AG09309 (cell line): ENCODE measurements at places on chromosomes 1 and 21.

GRCh38 chr1:81308191-81308590 lies 492.5 kb upstream of the ADGRL2 start:
- DNase-seq, result no peak

GRCh38 chr1:214317300-214317699 lies 36.3 kb downstream of the SMYD2 start:
- no peak for DNase-seq

DNA sequence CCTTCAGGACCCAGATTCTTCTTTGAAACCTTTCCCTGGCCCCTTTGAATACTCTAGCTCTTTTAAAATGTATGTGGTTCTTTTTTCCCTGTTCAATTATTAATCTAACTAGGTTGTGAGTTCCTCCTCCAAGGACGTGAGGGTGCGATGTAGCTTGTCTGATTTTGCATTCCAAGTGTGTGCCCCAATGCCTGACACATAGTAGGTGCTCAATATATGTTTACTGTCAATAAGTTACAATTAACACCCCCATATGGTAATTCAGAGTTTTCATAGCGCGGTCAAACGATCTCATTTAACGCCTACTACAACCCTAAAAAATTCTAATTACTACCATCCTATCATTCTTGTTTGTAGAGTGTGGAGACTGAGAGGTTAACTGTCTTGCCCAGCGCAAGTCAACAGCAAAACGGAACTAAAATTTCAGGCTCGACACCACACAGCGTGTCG lies 482 bp upstream of the MTR start:
- DNase-seq, result no peak

DNA sequence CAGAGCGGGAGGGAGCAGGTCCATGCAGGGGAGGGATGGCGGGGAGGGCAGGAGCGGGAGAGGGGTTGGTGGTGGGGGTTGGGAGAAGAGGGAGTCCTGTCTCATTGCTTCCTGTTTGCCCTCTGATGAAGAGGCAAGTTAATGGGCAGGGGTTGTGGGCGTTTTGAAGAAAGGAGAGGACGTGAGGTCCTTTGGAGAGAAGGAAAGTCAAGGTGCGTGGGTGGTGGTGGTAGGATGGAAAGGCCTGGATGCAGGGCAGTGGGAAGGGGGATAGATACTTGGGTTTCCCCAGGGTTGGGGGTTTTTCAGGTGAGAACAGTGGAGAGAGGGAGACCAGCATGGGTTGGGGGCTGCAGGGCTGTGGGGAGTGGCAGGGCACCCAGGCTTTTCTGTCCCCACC lies 17.2 kb downstream of the UBE2Q1 start:
- DNase-seq, result no peak

GRCh38 chr1:28521502-28522164 lies 15.8 kb downstream of the RCC1 start:
- DNase-seq, result no peak

DNA sequence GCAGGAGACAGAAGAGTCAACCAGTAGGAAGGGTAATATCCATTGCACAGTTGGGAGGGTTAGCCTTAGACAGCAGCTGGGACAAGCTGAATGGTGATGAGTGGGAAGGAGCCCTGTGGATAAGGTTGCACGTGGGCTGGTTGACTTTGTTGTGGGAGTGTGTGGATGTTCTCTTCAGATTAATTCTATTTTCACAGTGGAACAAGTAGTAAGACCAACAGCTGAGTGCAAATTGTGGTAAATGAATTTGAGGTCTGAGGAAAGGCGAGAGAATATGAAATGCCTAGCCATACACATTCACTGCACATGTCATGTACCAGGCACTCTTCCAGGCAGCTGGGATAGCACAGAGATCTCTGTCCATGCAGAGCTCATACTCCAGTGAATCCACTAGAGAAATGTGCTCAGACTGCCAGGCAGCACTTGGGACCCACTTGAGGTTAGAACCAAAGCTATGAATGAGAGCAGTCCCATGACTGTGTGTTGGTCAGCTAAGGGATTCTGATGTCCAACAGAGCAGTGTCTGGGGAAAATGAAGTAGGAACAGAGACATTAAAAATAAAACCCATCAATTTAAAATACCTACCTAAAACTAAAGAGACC lies 25.2 kb upstream of the VTCN1 start:
- DNase-seq, result no peak

DNA sequence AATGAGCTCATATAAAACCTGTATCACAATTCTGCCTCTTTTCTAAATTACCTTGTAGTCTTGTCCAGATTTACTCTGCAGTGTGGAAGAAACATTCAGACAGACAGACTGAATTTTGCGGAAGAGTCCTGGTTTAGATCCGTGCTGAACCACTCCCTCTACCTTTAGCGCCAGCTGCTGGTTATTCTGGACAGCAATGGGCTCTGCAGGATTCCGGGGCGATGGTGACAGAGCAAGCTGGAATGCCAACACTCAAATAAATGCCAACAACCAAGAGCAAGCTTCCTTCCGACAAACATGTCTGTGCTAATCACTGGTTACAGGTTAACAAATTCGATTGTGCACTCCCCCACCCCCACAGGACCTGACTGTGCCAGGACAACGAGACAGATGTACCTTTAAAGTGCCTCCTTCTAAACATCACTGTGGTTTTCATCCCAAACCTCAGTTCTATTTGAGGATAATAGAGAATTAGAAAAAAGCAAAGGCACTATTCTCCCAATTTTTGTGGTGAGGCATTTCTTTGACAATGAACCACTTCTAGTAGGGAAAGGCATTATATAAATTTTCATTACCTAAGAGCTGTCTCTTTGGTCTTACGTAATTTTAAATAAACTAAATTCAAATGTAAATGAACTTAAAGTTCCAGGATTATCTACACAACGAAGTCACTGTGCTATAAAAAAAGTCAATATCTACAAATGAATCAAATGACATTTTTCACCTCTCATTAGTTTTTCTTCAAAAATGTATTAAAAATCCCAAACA lies 90.4 kb downstream of the INTS7 start:
- DNase-seq, result no peak

DNA sequence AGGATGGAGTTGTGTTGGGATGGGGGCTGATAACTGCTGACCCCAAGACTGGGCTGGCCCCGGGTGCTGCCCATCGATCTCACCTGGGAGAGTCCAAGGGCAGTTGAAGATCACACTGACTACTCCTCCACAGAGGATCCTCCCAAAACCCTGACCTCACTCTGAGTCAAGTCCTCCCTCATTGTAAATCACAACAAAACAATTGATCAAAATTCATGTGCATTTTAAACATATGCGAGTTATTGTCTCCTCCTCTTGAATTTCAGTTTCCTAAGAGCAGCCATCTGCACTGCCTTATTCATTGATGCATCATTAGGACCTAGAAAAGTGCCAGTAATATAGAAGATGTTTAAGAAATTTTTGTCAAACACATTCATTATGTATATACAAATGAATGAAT lies 273.6 kb downstream of the C1orf94 start:
- DNase-seq, result no peak

- no peak for DNase-seq
Observed at GRCh38 chr21:45180246-45180599, 105.8 kb downstream of the ADARB1 start.

DNA sequence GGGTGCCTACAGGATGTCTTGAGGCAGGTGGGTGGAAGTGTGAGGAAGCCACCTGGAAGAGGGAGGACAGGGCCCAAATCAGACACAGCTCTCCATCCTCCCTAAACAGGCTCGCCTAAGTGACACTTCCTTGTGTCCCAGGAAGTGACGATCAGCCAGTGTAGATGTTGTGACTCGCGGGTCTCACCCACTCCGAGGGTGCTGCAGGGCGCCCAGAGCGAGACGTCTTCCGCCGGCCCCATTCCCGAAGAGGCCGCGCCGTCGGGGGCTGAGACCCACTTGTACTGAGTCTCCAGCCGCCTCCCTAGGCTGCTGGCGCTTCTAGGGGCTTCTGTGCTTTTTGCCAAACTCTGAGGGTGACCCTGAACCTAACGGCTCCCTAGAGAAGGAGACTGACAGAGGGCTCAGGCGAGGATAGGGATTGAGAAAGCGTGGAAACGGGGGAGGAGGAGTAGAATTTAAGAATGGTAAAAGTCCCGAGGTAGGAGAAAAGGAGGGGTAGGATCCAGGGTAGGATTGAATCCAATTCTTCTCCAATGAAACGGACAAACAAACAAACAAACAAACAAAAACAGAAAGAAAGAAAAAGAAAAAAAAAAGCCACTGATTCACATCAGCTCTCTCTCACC lies 543 bp upstream of the MARK1 start:
- DNase-seq, result no peak

GRCh38 chr1:165629848-165630628 lies 996 bp upstream of the MGST3 start:
- DNase-seq, result no peak

GRCh38 chr1:30748699-30749401 lies 8.7 kb downstream of the LAPTM5 start:
- no peak for DNase-seq

GRCh38 chr1:11571906-11572616 lies 82.2 kb downstream of the FBXO2 start:
- no peak for DNase-seq

DNA sequence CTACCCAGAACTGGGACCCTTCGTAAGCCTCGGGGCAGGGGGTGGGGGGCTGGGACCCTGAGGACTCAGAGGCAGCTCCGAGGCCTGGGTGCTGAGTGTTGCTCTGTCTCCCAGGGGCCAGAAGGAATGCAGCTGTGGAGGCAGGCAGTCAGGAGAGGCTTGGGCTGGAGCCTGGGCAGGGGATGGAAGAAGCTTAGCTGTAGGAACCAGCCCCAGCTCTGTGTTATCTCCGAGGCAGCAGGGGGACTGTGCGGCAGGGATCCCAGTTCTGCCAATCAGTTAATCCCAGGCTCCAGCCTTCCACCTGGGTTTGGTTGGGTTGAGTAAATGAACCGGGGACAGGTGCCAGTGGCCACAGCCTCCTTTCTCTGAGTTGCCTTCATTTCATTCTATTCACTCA lies 8.2 kb upstream of the GRIK3 start:
- DNase-seq, result no peak

DNA sequence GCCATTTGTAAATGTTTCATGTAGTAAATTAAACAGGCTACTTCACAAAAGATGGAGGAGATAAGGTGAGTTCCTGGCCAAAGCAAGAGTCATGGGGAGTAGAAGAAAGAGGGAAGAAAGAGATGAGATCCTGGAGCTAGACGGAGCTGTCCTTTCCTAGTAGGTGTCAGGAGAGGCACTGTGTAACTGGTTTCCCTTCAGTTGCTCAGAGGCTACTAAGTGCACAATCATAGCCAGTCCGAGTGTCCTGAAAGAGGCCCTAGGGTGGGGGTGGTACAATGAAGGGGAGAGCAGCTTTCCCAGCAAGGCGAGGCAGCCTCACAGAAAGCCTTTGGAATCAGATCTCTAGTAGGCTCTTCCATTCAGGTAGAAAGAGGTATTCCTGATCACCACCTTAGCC lies 390.9 kb downstream of the KCNH1 start:
- DNase-seq, result no peak

GRCh38 chr1:19980314-19980713 lies 896 bp upstream of the PLA2G2A start:
- no peak for DNase-seq

DNA sequence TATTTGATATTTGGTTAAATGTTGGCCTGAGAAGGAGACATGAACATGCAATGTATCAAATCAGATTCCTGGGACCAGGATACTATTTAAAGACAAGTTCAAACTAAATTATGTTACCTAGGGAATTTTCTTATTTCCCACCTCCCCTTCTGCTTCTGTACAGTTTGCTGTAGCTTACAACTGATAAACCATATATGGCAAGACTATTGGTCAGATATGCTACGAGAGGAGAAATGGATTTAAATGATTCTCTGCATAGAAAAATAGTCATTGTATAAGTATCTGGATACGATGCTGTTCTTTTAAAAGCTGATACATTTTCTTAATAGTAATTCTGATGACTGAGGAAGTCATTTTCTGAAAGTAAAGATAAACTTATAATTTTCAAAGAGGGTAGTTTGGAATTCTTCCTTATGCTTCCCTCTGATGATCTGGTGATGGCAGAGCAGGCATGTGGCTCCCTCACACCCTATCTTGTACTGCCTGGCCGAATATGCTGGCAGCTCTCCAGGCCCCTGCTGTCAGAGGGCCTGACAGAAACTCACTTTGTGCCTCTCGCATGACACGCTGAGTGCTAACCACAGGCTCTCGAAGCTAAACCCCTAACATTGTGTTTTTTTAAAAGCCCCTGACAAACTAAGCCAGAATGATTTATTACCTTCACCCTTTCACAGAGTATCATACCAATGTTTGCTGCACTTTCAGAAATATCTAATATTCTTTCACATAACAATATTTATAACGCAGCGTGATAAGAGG lies 19.4 kb downstream of the RRP15 start:
- DNase-seq, result no peak

GRCh38 chr1:93014168-93014567 lies 52.9 kb upstream of the DIPK1A start:
- DNase-seq, result no peak

- DNase-seq, result no peak
Observed at GRCh38 chr1:234325878-234326496, 47.3 kb upstream of the COA6 start.

GRCh38 chr1:201505503-201505890 lies 1.4 kb downstream of the CSRP1 start:
- no peak for DNase-seq

DNA sequence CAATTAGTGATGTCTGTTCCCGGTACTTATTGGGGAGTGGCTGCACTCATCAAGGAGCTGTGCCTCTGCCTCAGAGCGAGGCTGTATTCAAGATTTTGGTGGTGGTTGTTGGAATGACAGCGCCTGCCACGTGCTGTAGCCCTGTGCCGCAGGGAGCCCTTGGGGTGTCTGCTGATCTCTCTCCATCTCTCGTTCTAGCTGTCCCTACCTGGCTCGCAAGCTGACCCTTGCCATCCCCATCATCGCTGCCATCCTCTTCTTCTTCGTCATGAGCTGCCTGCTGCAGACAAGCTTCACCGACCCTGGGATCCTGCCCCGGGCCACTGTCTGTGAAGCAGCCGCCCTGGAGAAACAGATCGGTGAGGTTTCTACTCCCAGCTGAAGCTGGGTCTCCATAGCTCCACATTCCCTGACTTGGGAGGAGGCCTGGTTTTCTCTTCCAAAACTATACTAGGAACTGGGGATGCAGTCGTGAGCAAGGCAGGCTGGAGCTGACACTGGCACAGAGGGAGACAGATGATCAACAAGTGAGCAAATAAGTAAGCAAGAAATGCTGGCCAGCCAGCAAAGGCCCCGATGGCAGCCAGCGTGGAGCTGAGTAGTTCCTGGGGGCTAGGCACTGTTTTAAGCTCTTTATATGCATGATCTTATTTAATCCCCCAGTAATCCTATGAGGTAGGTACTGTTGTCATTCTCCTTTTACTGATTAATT lies 5.9 kb downstream of the ZDHHC18 start:
- DNase-seq, result no peak

GRCh38 chr1:197145446-197146024 lies 934 bp downstream of the ASPM start:
- no peak for DNase-seq

GRCh38 chr1:153527683-153528040 lies 8.1 kb downstream of the S100A6 start:
- no peak for DNase-seq

- peak; percentile 99 for DNase-seq
Observed at GRCh38 chr1:225700164-225700821, 47.4 kb upstream of the ENAH start.
